Immature natural killer cell (primary cell): ENCODE measurements at places on chromosomes 7 and 10.

DNA sequence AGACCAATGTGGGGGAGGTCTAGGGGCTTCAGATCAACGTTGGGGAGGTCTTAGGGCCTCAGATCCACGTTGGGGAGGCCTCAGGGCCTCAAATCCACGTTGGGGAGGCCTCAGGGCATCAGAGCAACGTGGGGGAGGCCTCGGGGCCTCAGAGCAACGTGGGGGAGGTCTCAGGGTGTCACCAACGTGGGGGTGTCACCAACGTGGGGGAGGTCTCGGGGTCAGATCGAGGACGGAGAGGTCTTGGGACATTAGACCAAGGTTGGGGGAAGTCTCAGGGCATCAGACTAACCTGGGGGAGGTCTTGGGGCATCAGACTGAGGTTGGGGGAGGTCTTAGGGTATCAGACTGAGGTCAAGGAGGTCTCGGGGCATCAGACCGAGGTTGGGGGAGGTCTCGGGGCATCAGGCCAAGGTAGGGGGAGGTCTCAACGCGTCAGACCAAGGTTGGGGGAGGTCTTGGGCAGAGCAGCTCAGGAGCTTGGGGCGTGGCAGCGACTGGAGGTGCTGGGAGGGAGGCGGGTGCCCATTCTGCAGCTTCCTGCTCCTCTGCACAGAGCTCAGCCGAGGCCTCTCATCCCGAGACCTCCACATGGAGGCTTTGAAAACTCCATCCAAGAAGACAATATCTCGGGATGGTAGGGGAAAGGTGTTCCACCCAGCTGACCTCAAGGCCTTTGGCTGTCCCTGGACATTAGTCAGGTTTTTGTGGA, 159.8 kb downstream of the WDR37 start:
- no peak for DNase-seq

DNA sequence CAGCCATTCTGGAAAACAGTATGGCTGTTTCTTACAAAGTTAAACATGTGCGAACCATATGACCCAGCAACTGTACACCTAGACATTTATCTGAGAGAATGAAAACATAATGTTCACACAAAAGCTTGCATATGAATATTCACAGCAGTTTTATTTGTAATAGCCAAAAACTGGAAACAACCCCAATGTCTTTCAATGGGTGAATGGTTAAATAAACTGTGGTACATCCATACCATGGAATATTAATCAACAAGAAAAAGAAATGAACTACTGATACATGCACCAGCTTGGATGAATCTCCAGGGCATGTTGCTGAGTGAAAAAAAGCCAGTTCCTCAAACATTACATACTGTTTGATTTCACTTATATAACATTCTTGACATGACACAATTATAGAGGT, 37.3 kb downstream of the LEP start:
- DNase-seq: no peak

DNA sequence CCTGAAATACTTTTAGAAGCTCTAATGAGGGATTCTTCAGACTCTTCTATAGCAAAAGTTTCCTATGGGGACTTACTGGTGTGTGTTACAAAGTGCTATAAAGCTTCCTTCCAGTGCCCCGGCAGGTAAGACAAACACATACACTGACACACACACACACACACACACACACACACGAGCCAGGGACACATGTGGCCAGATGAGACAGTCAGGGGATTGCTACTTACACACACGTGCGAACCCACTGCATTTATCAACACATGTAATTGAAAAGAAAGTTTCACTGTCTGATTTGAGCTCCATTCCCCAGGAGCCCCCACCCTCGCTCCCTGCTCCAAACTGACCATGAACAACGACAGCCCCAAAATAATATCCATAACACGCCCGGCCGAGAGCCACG, 119.8 kb downstream of the PRPF18 start:
- DNase-seq: no peak

- DNase-seq: no peak
Measured at GRCh38 chr10:73586583-73586984, 4.6 kb downstream of the USP54 start.

GRCh38 chr10:24824124-24824523, 100.4 kb upstream of the ARHGAP21 start:
- no peak for DNase-seq

GRCh38 chr7:27936047-27936767, 196.2 kb downstream of the TAX1BP1 start:
- no peak for DNase-seq

GRCh38 chr7:41911792-41912191, 208.9 kb upstream of the INHBA start:
- DNase-seq: no peak
